Activated T-cell treated with anti-CD3 and anti-CD28 coated beads, Interleukin-2, amount 50 U/mL, for 24 hours (primary cell): ENCODE measurements at places on chromosomes 13 and 19.
A peak's percentile ranks its signal among the peaks of the same experiment; 100 is the strongest.

DNA sequence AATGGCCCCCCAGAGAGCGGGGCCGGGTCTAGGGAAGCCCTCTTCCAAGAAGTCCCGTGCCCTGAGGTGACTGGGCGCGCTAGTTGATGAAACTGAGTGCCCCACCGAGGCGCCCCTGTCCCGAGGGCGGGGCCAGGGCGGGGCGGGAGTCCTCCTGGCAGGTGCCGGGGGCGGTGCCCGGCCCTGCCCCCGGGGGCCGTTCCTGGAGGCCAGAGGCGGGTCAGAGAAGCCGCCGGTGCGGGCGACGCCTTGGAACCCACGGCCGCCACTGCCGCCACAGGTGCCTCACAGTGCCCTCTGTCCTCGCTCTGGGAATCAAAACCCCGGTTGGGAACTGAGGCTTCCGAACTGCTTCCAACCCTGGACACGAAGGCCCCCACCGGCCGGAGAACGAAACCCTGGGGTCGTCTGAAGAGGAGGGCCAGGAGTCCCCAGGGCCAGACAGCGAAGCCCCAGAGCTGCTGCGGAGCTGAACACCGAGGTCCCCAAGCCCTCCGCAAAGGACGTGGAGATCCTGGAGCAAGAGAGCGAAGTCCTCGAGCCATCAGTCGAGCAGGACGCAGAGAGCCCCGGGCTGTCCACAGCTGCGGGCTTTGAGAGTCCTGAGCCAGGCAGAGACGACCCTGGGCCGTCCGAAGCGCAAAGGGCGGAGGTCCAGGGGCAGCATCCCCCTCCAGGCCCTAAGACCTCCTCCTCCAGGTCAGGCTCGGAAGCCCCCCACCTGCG is at the start of gene MISP3:
Gene MISP3, plus strand, starts transcription at position 252 of the 726 bp plus-strand sequence. CDS start 524 bp downstream, outside the sequence.
- DNase-seq = peak; percentile 67
- peaks cover 4% of the 10 kb centered on the region for H3K36me3 ChIP-seq
- H3K4me1 ChIP-seq = peaks cover 26% of the 10 kb centered on the region
- H3K27ac ChIP-seq = no peak within 1 kb of the TSS
- H3K4me3 ChIP-seq = peak within 1 kb of the TSS; percentile 84
- peaks cover 3% of the 10 kb centered on the region for H3K27me3 ChIP-seq

- H3K27me3 ChIP-seq = peaks cover 19% of the 10 kb centered on the region
- H3K4me1 ChIP-seq = no peaks in the 10 kb centered on the region
- no peak overlapping the region for H3K4me3 ChIP-seq
- no peaks in the 10 kb centered on the region for H3K36me3 ChIP-seq
Measured at GRCh38 chr13:33578786-33579185, 239.2 kb upstream of the RFC3 start.

DNA sequence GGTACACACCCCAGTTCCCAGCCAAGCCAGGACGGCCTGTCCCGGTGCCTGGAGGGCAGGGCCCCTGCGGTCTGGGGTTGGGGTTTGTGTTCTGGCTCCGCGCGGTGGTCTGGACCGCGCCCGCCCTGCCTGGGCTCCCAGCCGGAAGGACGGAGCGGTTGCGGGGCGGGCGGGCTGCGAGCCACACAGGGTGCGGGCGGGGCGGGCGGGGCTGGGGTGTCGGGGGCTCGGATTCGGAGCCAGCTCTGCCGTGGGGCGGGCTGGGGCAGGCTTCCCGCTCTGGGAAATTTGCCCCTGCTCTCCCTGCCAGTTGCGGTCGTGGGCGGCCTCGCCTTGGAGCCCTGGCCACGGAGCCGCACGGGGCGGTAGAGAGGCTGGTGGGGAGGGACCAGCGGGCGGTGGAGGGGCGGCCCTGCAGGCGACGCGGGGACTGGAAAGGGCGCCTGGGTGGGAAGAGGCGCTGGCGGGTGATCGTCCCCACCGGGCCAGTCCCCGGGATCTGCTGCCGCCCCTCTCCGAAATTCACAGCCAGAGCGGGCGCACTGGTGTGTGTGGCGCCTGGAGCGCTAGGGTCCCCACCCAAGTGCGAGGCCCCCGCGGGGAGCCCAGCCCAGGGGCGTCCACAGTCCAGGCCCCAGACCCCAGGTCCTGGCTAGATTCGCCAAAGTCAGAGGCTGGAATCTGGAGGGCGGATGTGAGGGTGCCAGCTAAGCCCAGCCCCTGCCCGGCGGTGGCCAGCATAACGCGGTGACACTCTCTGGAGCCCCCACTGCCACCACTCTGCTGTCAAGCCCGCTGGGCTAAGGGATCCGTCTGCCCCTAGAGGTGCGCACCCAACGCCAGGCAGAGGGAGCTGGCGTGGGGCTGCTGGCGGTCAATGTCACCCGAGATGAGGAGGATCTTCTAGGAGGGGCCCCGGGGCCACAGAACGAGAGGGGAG is 11.0 kb upstream of the ZNF492 start:
- no peak overlapping the region for H3K4me3 ChIP-seq
- H3K4me1 ChIP-seq = no peaks in the 10 kb centered on the region
- H3K27ac ChIP-seq = no peak overlapping the region
- no peaks in the 10 kb centered on the region for H3K36me3 ChIP-seq
- peaks cover 38% of the 10 kb centered on the region for H3K27me3 ChIP-seq
- no peak for DNase-seq

DNA sequence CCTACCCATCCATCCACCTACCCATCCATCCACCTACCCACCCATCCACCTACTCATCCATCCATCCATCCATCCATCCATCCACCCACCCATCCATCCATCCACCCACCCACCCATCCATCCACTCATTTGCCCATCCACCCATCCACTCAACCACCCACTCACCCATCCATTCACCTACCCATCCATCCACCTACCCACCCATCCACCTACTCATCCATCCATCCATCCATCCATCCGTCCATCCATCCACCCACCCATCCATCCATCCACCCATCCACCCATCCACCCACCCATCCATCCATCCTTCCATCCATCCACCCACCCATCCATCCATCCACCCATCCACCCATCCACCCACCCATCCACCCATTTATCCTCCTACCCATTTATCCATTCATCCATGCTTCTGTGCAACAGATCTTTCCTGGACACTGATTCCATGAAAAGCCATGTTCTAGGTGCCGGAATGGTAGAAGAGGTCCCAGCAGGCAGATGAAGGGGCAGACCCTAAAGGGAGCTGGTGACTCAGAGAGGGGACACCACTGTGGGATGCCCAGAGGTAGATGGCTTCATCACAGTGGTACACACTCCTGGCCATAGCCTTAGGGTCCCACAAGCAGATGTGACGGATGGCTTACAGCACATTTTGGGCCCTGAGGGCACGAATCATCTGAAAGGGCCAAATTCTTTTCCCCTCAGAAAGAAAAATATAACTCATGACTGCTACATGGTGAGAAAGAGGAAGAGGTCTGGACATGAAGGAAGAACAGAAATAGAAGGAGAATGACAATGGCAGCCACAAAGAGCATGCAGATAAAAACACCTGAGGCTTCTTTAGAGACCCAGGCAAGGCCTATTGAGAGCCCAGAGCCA is 76.0 kb downstream of the KCTD15 start:
- DNase-seq = no peak
- H3K4me1 ChIP-seq = no peaks in the 10 kb centered on the region
- no peak overlapping the region for H3K27ac ChIP-seq
- H3K36me3 ChIP-seq = no peaks in the 10 kb centered on the region
- H3K27me3 ChIP-seq = peaks cover 14% of the 10 kb centered on the region
